ENCODE measurements at places on chromosomes 4 and X.
A peak's percentile ranks its signal among the peaks of the same experiment; 100 is the strongest.

DNA sequence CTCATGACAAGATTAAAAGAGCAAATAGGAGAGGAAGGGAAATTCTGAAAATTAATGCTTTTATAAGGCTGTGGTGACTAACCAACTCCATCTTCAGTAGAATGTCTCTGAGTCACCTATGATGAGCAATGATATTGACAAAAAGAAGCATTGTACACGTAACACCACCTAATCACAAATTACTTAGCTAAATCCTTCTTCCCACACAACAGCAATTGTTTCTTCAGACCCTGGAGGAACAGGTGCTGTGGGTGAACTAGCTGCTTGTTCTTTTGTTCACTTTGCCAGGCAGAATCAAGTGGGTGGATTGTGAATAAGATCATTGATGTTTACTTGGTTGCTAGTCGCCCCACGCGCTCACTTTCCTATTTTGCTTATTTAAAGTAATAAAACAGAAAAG lies 315.5 kb downstream of the CAMK2D start:
- no peak for DNase-seq

GRCh38 chr4:145012841-145013240 lies 85.2 kb downstream of the ANAPC10 start:
- no peak for DNase-seq

- no peak for DNase-seq
Observed at GRCh38 chrX:101080326-101081124, 1.8 kb downstream of the TMEM35A start.

DNA sequence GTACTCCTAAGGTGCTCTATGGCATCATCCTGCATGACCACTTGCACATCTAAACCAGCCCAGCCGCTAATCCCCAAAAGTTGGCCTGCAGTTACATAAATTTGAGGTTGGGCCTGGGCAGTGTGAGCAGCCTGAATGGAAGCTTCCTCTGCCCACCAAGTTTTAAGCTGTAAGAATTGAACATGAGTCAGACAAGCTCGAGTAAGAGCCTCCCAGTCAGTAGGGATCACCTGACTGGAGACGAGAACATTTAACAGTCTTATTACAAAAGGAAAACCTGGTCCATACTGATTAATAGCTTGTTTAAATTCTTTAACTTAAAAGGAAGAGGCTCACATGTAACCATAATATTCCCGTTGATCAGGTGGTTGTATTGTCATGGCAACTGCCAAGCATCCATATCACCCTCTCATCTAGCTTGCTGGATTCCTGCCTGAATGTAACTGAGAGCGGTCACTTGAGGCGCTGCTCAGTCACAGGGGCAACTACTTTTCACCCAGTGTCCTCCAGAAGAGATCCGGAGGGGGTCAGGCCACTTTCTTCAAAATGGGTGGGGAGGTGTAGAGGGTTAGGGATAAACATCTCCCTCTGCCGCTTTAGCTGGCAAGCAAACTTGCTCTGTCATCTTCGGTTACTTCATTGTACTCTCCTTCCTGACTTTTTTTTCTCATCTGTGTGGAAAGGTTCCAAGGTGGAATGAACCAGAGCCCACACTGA lies 56.6 kb upstream of the WDR1 start:
- DNase-seq = no peak

DNA sequence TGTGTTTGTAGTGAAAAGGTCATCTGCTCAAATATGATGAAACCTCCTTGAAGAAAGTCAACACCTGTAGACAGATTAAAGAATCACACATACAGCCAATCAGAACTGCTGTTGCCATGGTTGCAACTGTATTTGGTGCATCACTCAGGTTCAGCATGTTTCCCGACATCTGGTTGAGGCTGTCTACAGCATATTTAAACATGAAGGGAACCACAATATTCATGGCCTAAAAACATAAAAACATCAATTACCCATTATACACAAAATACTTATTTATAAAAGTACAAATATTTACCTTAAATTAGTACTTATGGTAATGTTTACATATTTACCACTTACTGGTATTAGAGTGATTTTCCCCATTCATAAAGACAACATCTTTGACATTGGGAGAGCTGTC lies 79.7 kb downstream of the ABCB7 start:
- no peak for DNase-seq

GRCh38 chr4:7422151-7422897 lies 12.4 kb downstream of the PSAPL1 start:
- no peak for DNase-seq

DNA sequence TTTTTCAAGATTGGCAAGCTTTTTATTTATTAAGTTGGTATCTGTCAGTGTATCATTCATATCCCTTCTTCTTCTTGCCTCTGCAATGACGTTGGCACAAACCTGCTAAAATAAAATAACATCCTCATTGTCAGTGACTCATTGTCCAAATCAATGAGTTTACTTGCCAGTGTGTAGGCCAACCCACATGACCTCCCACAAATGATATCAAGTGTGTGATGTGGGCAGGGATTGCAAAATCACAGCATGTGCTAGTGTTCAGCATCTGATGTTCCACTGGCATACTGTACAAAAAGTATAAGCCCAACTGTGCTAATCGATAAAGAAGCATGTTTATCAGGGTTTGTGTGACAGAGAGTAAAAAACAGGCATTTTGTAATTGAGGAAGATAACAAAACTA lies 25.5 kb downstream of the GPAT3 start:
- peak; percentile 60 for DNase-seq

- DNase-seq = no peak
Observed at GRCh38 chr4:88341227-88342192, 37.1 kb upstream of the HERC6 start.

DNA sequence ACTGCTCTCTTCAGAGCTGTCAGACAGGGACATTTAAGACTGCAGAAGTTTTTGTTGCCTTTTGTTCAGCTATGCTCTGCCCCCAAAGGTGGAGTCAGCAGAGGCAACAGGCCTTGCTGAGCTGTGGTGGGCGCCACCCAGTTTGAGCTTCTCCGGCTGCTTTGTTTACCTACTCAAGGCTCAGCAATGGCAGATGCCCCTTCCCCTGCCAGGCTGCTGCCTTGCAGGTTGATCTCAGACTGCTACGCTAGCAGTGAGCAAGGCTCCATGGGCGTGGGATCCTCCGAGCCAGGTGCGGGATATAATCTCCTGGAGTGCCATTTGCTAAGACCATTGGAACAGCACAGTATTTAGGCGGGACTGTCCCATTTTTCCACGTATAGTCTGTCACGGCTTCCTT lies 371.4 kb upstream of the AMOT start:
- no peak for DNase-seq

DNA sequence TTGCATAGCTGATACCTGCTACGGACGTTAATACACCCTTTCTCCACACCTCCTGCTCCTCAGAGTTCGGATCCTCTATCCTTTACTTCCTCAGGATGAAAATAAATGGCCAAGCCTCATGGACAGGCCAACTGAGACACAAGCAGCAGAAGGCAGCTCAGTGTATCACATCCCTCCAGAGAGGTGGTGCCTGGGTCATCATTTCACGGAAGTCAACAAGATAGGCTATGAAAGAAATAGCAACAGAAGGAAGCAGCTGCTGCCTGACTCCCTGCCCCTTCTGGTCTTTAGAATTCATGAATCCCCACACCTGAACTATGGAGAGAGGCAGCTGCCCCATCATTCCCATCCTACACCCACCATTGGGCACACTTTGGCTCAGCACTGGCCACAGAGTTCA lies 267.1 kb upstream of the ETNPPL start:
- DNase-seq = no peak

- no peak for DNase-seq
Observed at GRCh38 chrX:12929701-12930100, 23.3 kb downstream of the TLR8 start.

- peak; percentile 63 for DNase-seq
Observed at GRCh38 chrX:119516157-119516702, 48.0 kb downstream of the SLC25A5 start.

- no peak for DNase-seq
Observed at GRCh38 chrX:77723681-77724080, 62.3 kb downstream of the ATRX start.

DNA sequence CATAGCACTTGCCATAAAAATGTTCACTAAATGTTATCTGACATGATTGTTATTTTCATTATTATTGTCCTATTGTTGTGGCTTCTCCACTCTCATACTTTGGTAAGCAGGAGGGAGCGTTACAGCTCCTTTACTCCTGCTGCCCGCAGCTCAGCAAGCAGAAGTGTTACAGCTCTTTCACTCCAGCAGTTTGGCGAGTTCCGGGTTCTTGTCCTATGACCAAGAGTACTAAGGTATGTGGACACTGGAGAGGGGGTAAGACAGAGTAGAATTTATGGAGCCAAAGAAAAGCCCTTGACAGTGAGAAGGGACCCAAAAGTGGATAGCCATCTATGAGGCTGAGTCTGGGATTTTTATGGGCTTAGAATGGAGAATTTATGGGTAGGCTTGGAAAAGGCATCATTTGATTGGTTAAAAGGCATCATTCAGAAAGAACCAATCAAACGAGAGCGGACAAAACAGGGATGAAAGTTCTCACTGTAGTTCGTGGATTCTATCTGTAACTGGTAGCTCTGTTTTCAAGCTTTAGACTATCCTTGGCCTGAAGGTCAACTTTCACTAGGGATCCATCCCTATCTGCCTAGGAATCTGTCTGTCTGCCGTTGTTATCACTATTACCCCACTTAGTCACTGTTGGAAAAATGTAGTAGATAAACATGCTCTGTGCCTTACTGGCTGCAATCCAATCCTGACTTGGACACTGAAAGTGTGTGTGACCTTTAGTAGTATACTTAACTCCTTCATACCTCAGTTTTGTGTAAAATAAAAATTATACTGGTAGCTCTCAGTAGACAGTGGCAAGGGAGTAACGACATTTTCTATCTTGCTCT lies 545.6 kb upstream of the LCORL start:
- no peak for DNase-seq
